Activated CD8-positive, alpha-beta memory T cell treated with anti-CD3 and anti-CD28 coated beads for 4 hours (primary cell): ENCODE measurements at places on chromosomes 5 and 9.

GRCh38 chr5:2876183-2876582 is 124.7 kb upstream of the IRX2 start:
- DNase-seq, result no peak

DNA sequence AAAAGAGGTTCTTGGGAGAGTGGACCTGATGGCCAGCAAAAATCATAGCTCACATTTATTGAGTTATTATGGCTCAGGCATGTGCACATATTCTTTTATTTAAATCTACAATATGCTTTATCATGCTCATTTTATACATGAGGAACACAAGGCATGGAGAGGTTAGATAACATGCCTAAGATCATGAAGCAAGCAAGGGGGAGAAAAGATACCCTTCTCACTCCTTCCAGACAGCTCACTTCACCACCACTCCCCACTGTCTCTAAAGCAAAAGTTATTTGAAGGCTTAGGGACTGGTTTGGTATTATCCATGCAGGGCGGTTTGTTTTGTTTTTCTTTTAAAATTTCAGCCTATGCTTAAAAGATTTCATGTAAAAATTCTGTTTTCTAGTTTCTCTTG is 59.0 kb upstream of the PDE8B start:
- DNase-seq, result no peak

DNA sequence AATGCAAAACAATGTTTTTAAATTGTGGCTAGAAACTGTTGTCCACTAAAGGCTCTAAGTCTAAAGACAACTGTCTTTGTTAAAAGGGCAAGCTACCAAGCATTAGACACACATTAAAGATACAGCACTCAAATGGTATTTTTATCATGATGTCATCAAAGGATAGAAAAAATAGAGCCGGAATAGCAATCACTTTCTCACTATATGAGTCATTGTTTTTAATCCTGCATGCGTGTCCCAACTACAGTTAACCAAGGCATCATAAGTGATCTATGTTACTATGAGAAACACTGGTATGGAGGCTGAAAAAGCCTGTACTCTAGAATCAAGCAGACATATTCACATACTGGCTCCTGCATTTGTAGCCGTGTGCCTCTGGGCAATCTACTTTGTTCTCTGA is 1.9 kb upstream of the PJA2 start:
- no peak for DNase-seq

- DNase-seq, result no peak
Measured at GRCh38 chr5:36070687-36071571, 4.2 kb upstream of the UGT3A2 start.

GRCh38 chr5:131863700-131864099 is 66.9 kb upstream of the FNIP1 start:
- no peak for DNase-seq

DNA sequence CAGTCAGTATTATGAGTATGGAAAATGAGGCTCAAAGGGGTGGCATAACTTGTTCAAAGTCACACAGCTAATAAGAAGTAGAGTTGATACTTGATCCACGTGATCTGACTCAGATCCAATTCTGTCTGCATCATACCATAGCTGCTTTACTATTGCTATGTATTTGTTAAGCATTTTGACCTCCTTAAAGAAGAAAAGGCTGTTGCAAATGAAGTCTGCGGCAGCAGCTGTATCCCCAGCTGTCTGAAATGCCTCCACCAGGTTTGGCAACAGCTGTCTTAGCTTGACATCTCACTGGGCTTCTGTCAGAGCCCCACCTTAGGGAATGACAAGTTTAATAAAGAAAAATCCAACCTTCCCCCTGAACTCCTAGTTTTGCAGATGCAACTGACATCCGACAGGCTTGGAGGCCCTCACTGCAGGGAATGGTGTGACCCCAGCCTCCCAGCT is 75.6 kb upstream of the SLC44A1 start:
- DNase-seq, result no peak
